Fibroblast of skin of right quadriceps (primary cell): ENCODE measurements at places on chromosomes 6 and 20.

DNA sequence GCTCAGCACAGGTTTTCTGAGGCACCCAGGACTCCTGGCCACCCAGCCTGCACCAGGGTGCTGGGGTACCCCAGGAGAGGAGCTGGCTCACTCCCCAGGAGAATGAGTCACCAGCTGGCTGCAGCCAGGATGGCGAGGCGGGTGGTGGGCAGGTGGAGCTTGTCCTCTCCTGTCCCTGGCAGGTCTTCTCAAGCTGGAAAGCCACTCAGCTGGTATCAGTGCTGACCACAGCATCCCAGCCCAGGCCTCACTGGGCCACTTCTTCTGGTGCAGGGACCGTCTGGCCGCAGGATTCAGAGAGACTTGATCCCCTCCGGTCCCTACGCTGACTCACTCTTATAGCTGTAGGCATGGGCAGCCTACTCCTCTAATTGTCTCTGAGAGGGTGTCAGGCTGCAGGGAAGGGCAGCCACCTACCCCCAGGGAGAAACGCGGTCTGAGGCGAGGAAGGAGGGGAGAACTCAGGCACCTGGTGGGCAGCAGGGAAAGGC is 22.2 kb downstream of the TFEB start:
- no peak for DNase-seq

- no peak for DNase-seq
Observed at GRCh38 chr20:35327074-35327976, 35.1 kb upstream of the FAM83C start.

- no peak for DNase-seq
Observed at GRCh38 chr6:157486572-157486971, 105.6 kb downstream of the ZDHHC14 start.

DNA sequence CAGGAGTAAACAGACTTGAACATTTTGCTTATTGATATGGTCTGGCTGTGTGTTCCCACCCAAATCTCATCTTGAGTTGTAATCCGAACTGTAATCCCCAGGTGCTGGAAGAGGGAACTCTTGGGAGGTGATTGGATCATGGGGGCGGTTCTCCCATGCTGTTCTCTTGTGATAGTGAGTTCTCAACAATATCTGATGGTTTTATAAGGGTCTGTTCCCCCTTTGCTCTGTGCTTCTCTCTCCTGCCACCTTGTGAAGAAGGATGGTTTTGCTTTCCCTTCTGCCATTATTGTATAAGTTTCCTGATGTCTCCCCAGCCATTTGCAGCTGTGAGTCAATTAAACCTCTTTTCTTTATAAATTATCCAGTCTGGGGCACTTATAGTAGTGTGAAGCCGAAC is 40.0 kb downstream of the MYLIP start:
- DNase-seq, result peak; percentile 56
